Stimulated activated CD8-positive, alpha-beta memory T cell treated with anti-CD3 and anti-CD28 coated beads, Interleukin-7, amount 100 ng/mL, for 1 hour (primary cell): ENCODE measurements at places on chromosomes 7 and 10.

DNA sequence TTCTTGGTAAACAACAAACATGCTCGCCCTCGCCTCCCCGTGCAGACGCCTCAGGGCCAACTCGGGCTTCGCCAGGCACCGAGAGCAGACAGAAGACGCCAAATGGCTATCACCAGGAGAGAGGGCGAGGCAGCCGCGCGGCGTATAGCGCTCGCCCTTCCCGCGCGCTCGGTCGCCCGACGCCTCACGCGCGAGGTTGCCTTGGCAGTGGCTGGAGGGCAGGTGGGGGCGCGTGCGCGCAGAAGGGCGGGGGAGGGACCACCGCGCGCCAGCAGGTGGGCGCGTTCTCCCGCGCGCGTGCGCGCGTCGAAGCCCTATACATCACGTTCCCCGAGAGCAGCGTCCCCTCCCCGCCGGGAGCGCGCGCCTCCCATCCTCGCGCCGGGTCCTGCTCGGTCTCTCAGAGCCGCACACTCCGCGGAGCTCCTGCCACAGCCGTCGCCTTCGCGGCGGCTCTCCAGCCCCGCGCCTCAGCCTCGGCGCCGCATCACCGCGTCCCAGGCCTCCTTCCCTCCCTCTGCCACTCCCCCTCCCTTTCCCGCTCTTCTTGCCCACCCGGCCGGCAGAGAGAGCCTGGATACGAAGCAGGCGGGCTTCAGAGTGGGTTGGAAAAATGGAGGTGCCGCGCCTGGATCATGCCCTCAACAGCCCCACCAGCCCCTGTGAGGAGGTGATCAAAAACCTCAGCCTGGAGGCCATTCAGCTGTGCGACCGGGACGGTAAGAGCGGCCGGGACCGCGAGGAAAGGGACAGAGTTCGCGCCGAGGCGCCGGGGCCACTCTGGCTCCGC, at the start of gene PHYHIPL:
PHYHIPL (plus strand) TSS at position 403 of the 790 bp plus-strand sequence; CDS start at position 614, 211 bp downstream.
- DNase-seq = no peak

DNA sequence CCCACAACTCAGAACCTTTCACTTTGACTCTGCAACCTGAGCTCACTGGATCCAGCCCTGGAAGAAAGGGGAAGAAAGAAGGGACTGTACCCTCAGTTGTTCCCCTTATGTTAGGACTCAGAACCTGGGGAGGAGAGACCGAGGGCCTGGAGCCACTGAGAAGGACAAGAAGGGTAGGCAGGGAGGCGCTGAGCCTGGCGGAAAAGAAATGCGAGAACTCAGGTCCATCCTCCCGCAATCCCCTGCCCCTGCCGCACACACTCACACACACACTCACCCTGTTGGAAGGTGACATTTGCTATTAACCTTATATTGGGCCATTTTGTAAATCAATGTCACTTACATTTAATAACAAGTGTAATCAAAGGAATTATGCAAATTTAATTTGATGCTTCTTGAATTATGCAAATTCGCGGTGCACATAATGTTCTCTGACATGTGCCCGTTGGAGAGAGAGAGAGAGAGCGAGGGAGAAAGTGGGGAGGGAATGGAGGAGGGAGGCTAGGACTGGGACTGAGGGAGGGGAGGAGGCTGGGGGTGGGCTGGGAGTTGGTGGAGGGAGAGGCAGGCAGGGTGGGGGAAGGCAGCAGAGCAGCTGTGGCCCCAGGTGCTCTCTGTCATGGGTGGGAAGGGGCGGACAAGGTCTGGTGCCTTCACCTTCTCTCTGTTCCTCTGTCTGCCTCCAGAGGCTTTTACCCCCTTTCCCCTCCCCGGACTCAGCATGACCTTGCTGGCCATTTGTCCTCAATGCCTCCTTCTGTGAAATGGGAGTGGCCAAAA, 99.6 kb upstream of the PAX2 start:
- no peak for DNase-seq

- DNase-seq = no peak
Measured at GRCh38 chr7:25565002-25565401, 336.7 kb upstream of the NPVF start.

DNA sequence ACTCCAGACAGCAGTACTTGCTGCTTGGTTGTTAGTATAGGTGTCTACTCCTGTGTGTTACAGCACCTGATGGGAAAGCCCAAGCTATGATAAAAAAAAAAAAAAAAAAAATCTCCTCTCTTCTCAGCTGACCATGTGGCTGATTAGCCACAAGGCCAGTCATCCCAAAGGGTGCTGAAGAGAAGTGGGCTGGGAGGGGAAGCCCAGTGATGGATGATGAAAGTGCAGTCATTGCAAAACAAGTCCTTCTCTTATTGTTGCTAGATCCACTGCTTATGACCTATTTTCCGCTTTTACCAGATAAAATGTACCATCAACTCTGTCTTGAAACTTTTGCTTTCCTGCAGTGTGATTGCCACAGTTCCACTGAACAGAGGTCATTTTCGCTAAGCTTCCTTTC, 1092.5 kb upstream of the C7orf33 start:
- no peak for DNase-seq

GRCh38 chr10:59098387-59098786, 78.1 kb upstream of the PHYHIPL start:
- DNase-seq = no peak

DNA sequence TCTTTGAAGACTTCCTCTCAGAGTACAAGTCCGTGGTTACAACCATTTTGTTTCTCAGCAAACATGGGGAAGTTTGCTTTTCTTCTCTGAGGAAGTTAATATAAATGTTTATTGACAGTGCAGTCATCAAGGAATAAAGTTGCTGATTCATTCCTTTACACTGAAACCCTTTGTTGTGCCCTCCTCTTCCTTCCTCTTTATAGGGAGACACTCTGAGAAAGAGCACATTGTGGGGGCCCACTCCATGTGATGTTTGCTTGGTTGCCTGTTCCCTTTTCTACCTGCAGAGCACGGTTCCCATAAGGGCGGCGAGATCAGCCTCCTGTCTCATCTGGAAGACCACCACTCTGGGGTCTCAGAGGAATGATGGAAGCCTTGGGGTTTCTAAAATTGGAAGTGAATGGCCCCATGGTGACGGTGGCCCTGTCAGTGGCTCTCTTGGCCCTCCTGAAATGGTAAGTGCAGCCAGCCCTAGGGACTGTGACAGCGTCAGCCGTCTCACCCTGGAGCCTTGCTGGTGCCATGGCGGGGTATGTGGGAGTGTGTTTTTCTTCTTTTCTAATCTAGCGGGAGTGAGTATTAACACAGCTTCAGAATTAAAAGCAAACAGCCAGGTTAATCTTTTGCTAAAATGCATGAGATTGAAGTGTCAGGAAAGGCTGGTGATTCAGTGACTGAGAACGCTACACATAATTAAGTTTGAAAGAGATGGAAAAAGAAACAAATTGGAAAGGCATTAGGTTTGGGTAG, at the start of gene TBXAS1:
TBXAS1 (plus strand) TSS at position 240 of the 750 bp plus-strand sequence; CDS start at position 367, 127 bp downstream.
- DNase-seq = no peak

GRCh38 chr7:114083166-114084001, 164.6 kb upstream of the PPP1R3A start:
- DNase-seq = no peak

DNA sequence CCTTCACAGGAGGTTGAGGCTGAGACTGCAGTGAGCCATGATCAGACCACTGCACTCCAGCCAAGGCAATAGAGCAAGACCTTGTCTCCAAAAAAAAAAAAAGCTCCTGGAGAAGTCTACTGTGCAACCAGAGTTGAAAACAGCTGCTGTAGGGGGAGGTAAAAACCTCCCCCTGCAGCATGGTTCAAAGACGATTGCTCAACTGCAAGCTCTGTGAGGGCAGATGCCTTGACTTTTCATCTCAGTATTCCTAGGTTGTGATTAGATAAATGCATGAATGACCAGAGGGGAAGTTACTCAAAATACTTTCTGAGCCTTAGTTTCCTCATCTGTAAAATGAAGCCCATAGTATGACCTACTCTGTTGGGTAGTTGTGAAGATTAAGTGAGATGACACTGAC, 25.0 kb upstream of the PPA1 start:
- DNase-seq = no peak

DNA sequence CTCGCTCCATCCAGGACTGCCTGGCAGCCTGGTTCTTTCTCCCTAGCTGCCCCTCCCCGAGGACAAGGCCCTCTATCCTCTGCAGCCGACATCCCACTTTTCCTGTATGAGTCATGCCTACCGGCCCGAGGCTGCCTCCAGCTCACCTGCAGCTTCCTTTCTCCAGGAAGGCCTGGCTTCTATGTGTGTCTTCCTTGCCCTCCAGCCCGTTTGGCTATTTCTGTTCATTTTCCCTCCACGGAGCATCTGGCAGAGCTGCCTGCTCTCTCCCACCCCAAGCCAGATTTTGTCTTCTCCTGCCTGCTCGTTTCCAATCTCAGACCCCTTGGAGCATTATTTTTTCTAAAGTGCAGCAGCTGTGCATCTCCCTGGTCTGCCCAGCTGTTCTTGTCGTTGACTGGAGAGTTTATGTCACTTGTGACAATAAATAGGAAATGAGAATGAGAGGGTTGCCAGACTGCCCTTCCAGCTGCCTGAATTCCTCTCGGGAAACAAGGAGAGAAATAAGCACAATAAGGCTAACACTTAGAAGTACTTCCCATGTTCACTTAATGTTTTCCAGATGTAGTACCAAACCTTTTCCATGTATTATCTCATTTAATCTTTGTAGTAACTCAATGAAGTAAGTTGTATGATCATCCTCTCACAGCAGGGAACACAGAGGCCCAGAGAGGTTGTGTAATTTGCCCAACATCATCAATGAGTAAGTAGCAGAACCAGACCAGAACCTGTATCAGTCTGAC, 19.7 kb downstream of the UBTD1 start:
- DNase-seq = no peak

DNA sequence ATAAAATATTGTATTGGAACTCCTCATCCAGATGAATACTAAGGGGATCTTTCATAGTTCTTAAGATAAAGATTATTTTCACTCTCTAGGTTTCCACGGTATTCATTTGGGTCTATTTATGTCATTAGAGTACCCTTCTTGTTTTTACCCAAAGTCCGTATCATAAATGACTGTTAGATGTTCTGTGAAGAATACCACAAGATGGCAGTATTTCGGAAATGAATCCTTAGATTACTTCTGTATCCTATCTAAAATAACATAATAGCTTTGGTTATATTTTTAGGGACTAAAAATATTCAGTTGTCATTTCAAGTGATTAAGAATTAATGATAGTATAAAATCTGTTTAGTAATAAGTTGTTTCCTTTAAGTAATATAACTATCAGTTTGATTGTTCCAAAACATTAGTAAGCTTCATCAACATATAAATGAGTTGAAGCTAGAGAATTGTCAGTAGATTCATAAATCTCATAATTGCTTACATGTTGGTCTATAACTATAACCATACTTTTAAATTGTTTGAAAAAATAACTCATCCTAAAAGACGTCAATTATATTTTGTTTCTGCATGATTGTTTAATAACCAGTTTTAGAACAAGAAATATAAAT, 337.5 kb upstream of the KCND2 start:
- no peak for DNase-seq
